ENCODE measurements at places on chromosomes 6 and 20.

DNA sequence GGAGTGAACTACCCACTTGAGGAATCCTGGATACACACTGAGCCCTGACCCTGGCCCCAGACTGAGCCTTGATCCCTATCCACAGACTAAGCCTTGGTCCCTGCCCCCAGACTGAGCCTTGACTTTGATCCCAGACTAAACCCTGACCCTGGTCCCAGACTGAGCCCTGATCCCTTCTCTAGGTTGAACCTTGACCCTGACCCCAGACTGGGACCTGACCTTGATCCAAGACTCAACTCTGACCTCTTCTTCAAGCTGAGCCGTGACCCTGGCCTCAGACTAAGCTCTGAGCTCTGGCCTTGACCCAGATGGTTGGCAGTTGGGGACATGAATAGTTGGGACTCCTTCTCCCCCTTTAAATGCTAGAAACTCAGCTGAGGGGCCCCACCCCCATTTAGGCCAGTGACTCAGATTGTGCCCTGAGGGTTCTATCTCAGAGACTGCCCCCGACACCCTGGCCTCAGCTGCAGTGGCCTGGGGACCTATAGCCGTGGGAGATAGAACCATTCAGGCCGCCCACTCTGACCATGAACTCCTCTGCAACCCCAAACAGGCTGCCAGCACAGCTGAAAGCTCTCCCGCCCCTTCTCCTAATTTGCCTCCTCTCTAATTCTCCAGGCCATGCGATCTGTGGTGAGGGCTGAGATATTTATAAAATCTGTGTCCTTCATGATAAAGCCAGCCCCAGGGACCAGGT, 84.7 kb downstream of the DLGAP4 start:
- DNase-seq, result no peak

DNA sequence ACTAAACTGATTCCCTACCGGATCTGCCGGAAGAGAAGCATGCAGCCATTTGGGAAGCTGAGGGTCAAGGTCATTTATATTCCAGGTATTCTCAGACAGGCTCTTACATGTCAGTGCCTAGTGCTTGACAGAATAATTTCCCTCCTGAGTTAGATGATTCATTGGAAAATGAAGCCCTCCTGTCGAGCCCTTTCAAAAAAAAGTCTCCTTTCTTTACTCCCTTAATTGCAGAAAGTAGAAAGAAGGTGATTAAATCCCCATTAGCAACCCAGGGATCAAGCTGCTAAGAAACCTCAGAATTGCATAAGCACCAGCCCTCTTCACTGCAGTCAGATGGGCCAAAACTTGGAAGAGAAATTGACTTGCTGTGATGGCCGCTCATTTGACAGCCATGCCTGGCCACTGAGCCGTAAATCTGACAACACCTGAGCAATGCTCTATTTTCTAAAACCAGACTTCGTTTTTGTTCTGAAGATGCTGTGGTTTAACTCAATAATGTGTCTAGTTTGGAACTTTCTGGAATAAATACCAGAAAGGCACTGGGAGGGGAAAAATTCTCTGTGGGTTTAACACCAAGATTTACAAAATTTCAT, 61.0 kb upstream of the ARMH2 start:
- no peak for DNase-seq

DNA sequence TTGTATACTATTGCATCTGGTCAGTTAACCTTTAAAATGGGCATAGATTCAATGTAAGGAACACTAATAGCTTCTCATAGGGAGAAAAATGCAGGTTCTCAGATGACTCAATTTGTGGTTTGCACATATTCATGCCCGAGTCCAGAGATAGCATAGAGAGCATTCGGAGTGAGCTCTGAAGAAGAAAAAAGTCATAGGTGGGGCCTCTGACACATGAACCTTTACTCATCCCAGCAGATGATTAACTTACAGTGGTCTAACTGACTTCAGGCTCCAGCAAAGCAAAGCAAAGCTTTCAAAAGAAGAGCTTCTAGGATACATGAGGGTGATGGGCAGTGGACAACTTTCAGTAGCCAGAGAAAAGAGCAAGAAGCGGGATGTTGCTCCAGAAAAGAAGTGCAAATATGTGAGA, 55.3 kb upstream of the BTN3A2 start:
- no peak for DNase-seq

DNA sequence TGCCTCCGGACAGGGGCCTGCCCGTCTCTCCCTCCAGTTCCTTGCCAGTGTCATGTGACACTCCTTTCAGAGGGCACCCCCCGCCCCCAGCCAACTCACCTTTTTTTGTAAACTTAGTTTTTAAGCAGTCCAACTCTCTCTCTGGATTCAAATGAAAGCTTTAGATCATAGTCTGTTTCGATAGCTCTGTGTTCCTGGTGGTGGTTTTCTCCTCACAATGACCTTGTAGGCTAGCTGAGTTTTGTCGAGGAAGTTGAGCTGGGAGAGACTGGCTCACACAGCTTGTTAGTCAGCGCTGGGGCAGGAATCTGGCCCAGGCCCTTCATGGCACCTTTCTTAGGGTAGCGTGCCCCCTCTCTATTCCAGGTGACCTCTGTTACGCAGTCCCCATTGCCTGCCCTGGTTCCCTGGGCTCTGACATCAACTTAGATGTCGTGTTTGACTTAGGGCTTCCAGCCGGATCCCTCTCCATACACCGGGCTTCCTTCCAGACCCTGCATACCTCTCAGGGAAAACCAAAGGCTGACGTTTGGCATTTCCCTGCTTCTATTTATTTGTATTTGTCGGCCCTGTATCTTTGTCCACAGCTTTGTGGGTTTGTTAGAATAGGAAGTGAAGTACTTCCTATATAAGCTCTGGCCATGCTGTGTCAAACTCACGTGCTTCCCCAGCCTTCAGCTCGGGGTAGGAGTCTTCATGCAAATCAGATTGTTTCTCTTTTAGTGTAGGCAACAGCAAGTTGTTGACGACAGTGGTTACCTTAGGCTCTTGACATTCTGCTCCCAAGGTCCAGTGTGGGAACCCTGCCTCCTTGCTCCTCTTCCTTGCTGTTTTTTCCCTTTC, 12.7 kb downstream of the IGF2R start:
- DNase-seq, result peak; percentile 31

- no peak for DNase-seq
Measured at GRCh38 chr6:108690326-108691049, 129.8 kb downstream of the FOXO3 start.

DNA sequence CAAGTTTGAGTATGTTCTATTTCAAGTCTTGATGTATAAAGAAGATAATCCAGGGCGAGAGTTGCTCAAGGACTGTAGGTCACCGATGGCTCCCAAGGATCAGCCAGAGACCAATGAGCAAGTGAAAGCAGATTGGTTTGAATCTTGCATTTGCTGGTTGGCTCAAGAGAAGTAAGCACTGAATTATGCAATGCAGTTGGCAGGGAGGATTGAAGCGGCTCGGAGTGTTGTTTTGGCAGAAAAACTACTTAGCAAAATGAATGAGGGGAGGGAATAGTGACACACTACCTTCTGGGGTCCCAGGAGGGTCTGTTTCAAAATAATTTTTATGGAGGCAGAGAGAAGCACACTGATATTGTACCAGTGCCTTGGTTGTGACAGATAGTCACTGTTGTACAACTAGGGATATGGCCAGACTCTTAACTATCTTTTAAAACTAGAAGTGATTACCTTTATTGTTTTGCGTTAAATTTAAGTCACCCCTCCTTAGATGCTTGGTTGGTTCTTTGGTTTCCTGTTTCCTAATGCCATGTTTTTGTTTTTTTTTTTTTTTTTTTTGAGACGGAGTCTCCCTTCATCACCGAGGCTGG, 15.7 kb downstream of the SASH1 start:
- no peak for DNase-seq

- DNase-seq, result no peak
Measured at GRCh38 chr20:49819702-49820101, 7.1 kb downstream of the SLC9A8 start.

GRCh38 chr6:3838992-3839867, 9.9 kb upstream of the FAM50B start:
- DNase-seq, result no peak

- DNase-seq, result no peak
Measured at GRCh38 chr6:167442245-167442644, 117.4 kb downstream of the TTLL2 start.

- DNase-seq, result no peak
Measured at GRCh38 chr20:44115181-44115580, 71.8 kb downstream of the JPH2 start.

DNA sequence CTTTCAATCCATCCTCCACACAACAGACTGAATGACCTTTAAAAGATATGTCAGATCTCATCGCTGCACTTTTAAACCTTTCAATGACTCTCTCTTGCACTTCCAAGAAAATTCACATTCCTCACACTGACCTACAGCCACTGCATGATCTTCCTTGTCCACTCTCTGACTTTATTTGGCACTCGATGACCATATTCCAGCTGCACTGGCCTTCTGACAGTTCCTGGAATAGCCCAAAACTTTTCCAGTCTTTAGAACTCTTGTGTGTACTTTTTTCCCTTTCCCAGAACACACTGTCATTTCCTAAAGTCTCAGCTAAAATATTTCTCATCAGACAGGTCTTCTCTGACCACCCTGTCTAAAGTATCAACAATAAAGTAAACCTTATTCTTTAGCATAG, 174.6 kb downstream of the ADGRG6 start:
- DNase-seq, result no peak

DNA sequence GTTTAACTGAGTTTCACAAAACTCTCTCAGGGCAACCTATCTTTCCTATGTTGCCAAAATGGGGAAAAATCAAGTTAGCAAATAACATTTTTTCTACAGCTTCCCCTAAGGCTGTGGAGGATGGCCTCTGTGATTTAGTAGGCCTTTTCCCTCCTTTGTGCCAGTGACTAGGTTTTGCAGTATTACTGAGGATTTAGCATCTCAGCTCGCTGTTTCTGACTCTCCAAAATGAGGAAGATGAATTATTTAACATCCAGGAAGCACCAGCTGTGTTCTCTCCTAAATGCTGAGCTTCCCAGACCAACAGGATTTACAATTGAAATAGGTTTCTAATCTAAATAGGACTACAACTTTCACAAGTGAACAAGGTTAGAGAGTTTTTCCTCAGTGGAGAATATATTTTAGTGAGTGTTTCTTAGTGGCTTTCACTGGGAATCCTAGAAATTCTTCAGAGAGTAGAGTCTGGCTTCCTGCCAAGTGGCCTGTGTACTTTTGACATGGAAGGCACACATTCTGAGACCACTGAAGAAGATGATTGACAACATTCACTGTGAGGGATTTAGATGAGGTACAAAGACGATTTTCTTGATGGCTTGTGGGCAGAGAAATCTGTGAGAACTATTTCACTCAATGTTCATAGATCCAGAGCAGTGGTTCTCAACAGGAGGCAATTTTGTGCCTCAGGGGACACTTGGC, 62.4 kb downstream of the PTCHD4 start:
- no peak for DNase-seq

- no peak for DNase-seq
Measured at GRCh38 chr6:247351-247750, 44.9 kb upstream of the DUSP22 start.

- peak; percentile 55 for DNase-seq
Measured at GRCh38 chr6:33297956-33298772, 578 bp downstream of the RGL2 start.

DNA sequence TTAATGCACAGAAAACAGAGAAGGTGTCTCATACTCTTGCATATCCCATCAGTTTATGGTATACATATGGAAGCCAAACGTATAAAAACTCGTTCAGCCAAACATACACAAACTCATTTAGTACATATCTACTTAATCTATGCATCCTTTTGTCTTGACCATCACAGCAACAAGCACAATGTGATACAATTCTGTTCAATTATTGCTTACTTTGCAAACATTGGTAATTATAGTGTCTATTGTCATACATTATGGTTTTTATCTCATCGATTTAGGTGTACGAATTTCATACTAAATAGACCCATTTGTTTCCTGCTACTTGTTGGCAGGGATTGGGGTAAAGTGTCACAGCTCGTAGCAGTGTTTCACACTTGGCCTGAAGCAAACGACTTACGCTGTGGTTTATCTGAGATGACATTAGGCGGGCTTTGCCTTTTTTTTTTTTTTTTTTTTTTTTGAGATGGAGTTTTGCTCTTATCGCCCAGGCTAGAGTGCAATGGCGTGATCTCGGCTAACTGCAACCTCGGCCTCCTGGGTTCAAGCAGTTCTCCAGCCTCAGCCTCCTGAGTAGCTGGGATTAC, 425.9 kb upstream of the JARID2 start:
- no peak for DNase-seq

DNA sequence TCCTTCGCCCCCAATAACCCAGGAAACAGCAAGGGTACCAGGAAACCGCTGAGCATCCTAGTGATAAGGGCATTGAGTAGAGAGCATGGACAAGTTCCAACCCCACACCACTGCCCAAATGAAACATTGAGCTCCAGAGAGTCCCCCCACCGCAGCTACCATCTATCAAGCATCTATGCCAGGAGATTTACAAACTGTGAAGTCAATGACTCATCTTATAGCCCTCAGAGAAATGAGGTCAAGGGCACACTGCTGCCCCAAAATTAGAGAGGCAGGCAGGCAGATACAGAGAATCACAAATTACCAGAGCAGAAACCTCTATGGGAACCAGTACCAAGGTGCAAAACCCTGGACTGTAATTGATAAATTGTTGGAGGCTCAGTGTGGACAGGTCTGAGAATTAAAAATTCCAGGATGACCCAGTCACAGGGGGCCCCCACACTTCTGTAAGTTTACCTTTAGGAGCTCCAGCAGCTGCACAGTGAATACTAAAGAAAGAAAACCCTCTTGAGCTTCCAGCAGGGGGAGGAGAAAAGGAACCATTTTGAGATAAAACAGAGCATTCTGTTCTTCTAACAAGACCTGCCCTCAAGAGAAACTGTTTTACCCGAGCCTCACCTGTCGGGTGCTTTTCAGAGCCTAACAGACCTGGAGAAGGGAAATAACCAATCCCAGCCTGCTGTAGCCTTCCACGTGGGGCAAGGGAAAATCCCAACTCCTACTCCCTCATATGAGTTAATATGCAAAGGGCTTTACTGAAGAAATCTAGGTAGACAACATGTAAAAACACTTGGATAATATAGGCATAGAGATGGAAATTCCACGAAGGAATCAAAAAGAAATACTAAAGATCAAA, 118.0 kb upstream of the ARID1B start:
- DNase-seq, result no peak

GRCh38 chr6:6738922-6739716, 150.6 kb downstream of the LY86 start:
- DNase-seq, result no peak

- no peak for DNase-seq
Measured at GRCh38 chr6:170176136-170176897, 114.6 kb downstream of the DLL1 start.

DNA sequence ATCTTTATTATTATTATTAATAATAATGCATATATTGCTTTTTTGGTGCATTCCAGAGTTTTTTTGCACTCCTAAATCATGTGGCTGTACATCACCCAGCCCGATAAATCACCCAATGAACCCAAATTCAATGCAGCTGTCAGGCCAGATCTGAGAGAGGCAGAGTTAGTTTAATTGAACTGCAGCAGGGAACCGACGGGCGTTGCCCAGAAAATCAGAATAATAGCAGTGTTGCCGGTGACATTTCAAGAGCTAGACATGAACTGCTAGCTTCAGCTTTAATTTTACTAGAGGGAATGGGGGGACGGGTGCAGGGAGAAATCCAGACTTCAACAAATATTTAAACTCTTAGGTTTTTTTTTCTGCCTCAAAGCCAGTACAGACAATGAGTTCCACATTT, 135.0 kb downstream of the CLIC5 start:
- no peak for DNase-seq

- no peak for DNase-seq
Measured at GRCh38 chr6:149961728-149962425, 1.9 kb upstream of the ULBP1 start.

GRCh38 chr6:94065707-94066337, 646.5 kb upstream of the EPHA7 start:
- DNase-seq, result no peak
